Liver (tissue), 10 donors: ENCODE measurements at places on chromosomes 2 and 18. TPM values are rescaled to one million over a fixed set of nuclear protein-coding genes. Genes with fewer than 3 reads are reported as not detected.

Gene NTSR2
- not detected for total RNA-seq

Gene PPIL3
- total RNA-seq = 35.4 TPM

- no peaks in the 10 kb centered on the region for H3K36me3 ChIP-seq
- DNase-seq = no peak
- no peaks in the 10 kb centered on the region for H3K27me3 ChIP-seq
- H3K4me3 ChIP-seq = no peak overlapping the region
- no peaks in the 10 kb centered on the region for H3K4me1 ChIP-seq
Measured at GRCh38 chr2:55146263-55146662, 85.8 kb downstream of the CLHC1 start.

- DNase-seq = no peak
- H3K36me3 ChIP-seq = no peaks in the 10 kb centered on the region
- no peaks in the 10 kb centered on the region for H3K27me3 ChIP-seq
Measured at GRCh38 chr2:27079233-27080139, 1.1 kb downstream of the EMILIN1 start.

DNA sequence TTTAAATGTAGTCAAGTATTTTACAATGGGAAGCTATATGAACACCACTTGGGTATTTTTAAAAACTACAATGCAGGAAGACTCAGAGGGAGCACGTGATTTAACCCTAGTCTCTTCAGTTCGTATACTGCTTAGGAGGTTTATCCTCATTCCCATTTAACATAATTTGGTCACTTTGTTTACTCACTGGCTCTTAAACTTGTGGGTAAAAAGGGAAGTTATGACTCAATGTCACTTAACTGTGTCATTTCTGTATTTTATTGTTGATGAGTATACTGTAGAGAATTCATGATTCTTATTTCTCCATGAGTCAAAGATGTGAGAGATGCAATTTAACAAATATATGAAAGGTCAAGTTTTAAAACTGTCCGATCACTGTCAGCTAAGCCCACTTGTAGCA is 48.2 kb downstream of the SLC66A3 start:
- no peaks in the 10 kb centered on the region for H3K27me3 ChIP-seq
- H3K4me1 ChIP-seq = no peaks in the 10 kb centered on the region
- H3K36me3 ChIP-seq = peaks cover 10% of the 10 kb centered on the region
- no peak overlapping the region for H3K27ac ChIP-seq
- H3K4me3 ChIP-seq = no peak overlapping the region
- DNase-seq = no peak
